Activated naive CD4-positive, alpha-beta T cell (primary cell): ENCODE measurements at places on chromosomes 6 and 20.

- DNase-seq = no peak
Observed at GRCh38 chr20:47150403-47151152, 205.9 kb downstream of the ZMYND8 start.

GRCh38 chr6:44525761-44526351 is 138.3 kb downstream of the CDC5L start:
- no peak for DNase-seq

DNA sequence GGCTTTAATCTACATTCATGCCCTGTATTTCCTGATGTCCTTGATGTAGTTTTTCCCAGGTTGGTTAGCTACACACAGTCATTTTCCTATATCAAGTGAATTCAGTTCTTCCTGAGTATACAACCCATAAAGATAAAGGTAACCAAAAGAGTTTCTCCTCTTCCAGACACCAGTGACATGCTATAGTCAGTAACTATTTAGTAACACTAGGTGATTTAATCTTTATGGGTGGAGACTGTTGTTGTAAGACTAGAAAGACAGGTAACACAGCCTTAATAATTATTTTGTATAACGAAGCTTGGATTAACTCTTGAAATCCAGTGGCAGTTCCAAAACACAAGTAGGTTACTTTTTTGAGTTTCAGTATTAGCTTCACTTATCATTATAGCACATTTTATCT is 17.6 kb downstream of the MCUR1 start:
- no peak for DNase-seq

DNA sequence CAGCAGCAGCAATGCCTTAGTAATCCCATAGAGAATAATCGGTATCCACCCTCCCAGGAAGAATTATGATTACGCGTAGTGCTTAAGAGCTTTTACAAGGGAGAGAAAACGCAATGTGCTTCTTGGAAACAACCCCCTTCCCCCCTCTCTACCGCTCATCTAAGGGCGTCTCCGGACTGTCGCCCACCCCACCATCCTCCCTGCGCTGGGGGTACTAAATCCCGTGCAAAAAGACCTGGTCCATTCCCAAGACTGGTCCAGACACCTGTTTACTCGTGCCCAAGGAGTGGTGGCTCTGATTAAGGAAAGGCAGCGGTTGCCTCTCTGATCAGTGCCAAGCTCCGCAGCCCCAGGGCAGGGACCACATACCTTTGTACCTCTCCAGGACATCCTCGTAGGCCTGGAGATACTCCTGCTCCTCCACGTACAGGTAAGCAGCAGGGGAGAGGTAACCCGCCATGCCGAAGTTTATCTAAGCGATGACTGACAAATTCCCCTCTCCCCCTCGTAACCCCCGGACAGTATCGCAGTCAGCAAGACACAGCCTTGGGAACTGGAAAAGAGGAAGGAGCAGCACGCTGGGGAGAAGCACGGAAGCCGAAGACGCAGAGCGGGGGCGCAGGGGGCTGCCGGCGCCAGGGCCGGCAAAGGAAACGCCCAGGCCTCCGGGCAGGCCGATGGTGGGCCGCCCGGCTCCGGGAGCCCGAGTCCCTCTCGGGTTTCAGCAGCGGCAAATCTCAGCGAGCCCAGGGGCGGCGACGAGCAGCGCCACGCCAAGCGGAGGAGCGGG is 112.0 kb upstream of the BEND6 start:
- DNase-seq = no peak

DNA sequence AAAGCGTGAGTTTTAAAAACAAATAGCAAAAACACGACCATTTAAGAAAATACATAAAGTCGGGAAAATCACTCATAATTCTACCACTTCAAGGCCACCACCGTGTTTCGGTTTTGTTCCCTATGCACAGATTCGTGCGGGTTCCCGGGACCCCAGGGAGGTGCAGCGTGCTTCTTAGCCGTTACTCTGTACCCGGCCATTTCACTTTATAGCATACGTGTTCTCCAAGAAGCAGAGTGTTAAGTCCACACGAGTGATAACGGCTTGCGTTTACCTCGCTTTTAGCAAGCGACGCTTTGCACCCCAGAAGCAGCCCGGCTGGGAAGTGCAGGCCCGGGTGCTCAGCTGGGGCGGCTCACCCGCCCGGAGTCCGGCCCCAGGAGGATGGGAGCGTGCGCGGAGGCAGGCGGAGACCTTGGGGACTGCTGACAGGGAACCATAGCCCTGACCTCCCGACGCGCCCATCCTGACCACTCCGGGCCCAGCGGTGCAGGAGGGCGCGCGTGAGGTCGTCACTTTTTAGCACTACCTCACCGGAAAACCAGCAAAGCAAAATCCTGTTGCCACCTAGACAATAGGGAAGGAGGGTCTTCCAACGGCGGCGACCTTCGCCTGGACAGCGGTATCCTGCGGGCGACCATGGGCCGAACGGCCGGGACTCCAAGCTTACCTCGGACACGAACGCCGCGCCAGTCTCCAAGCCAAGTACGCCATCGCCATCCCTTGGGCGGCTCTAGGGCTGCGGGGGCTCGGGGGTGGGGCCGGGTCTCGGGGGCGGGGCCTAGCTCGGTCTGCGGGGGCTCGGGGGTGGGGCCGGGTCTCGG is at the start of gene ECI2:
Gene ECI2 (minus strand): TSS at position 735 of the 824 bp plus-strand sequence. CDS start 15 bp downstream, at position 720.
- no peak for DNase-seq
